ENCODE measurements at places on chromosomes 4 and X.
A peak's percentile ranks its signal among the peaks of the same experiment; 100 is the strongest.

GRCh38 chr4:156972379-156973015 is 898 bp upstream of the PDGFC start:
- no peak for DNase-seq

DNA sequence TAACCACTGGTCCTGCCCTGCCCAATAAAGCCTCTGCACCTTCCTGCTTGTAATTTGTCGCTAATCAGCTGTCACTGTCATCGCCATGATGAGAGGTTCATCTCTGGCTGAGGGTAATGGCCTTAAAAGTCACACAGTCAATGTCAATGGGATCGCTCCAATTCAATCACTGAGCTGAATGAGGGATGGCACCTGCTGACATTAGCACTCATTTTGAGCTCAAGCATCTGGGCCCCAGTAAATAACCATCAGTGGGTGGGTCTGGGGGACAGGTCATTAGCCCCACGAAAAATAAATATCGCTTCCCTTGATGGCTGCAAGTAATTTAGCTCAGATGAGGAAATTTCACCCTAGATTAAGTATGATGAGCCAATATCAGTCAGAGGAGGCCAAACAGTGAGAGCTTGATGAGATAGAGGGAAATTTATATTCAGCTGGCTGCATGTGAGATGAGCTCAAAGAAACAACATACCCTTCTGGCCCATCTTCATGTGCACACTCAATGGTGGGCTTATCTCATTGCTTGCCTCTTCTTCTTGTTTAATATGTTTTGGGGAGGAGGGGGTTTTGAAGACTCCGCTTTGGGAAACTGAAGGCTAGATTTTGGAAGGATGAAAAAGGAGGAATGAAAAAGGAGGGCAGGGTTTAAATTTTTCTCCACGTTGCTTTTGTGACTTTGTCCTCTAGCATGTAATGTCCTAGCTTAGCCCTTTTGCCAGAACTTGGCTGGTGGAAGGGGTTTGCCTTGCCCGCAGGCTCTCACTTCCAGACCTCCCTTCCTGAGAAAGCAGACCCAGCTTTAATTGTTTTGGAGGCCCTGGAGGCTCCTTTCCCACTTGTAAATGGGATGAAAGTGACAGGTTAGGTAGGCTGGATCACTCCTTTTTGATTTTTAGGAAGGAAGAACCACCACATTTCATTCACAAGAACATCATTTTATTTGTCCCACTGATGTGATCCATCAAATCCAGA is 84.8 kb upstream of the PAQR3 start:
- no peak for DNase-seq

DNA sequence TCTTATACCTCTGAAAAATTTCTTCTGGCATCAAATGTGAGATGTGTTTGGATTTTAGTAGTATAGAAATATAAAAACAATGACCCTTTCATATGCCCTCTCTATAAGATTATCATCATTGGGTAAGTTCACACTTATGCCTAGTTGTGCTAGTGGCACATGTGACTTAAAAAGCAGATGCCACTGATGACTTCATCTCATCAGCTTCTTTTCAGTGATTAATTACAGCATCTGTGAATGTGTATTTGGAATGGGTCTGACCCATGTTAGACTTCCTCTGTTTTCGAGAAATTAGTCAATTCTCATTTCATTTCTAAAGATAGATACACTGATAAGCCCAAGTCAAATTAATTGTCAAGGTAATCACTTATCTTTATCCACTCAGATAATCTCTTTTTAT is 698.7 kb downstream of the GABRG1 start:
- no peak for DNase-seq

DNA sequence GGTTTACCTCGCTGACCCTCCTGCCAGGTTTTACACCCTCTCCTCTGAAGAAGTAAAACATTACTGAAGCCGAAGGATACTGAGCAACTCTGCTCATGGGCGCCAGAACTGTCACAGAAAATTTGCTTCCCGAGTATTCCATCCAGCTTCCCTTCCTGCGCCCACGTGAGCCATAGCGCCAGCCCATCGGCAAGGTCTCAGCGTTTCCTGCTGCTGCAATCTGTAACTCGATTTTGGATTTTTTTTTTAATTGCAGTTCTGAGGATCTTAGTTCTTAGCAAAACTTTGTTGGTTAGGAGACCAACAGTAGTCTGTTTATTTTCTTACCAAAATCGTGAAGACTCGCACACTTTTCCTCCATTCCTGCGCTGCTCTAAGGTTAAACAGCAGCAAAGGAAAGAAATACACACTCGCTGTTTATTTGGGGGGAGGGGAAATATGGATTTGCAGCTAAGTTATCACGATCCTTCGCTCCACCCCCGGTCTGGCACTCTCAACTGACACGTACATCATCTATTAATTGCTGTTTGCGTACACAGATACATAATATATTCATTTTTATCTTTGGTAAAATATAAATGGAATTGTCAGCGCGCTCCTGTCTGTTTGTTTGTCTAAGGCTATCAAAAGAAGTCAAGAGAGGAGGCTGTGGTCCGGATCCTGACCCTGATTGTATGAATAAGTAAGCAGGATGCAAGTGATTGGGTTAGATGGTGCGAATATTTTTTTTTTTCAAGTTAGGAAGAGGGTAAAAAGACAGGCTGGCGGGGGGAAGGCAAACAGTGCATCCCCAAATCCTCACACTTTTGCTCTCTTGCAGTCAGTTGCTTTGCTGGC is at the start of gene TLL1:
Gene TLL1, plus strand, starts transcription at position 777 of the 837 bp plus-strand sequence. CDS start 668 bp downstream, outside the sequence.
- peak; percentile 55 for DNase-seq

All from cardiac muscle cell (in vitro differentiated cells and primary cell).